ENCODE measurements at places on chromosomes 7 and 10. TPM values are rescaled to one million over a fixed set of nuclear protein-coding genes. Genes with fewer than 3 reads are reported as not detected.

STEAP1B gene
- total RNA-seq = 2.5 TPM

PKD2L1 gene
- not detected for total RNA-seq

CALML3 gene
- not detected for total RNA-seq

IL6 gene
- total RNA-seq = 2.4 TPM

TACR2 gene
- 3.0 TPM for total RNA-seq

MMRN2 gene
- total RNA-seq = 46.6 TPM

LRRC18 gene
- total RNA-seq = not detected
